ENCODE measurements at places on chromosomes 5 and 9. TPM values are rescaled to one million over a fixed set of nuclear protein-coding genes. Genes with fewer than 3 reads are reported as not detected.

DNA sequence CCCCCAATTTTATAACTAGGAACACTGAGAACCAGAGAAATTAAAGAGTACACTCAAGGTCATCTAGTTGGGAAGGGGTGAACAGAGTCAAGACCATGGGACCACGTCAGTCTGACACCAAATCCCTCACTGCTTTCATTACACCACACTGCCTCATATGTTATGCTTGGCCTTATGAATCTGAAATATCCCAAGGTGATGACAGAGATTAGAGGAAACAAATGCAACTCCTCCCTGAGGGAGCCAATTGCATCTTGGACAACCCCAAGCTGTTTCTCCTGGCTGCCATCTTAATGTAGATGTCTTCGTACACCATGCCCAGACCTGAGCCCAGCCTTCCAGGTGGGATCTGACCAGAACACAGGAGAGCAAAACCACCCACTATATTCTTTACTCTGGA is 60.6 kb upstream of the ABCA1 start:
- no peak for DNase-seq

DNA sequence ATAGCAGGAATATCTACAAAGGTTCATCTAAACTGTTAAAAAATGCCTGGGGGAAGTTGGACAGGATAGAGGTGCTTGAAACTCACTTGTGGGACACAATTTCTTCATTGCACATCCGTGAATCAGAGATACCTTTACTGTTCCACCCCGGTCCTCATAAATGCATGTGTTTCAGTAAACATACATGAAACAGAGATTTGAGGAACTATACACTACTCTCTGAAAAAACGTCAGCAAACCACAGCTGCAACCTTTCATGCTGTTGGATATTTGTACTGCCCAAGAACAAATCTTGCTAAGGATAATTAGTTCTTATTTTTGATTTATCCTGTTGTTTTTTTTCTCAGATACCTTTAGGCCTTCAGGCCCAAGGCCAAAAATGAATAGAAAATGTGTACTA is 337.3 kb downstream of the KDM4C start:
- DNase-seq = no peak

CATSPER3 gene
- 0.63 TPM for total RNA-seq

DNA sequence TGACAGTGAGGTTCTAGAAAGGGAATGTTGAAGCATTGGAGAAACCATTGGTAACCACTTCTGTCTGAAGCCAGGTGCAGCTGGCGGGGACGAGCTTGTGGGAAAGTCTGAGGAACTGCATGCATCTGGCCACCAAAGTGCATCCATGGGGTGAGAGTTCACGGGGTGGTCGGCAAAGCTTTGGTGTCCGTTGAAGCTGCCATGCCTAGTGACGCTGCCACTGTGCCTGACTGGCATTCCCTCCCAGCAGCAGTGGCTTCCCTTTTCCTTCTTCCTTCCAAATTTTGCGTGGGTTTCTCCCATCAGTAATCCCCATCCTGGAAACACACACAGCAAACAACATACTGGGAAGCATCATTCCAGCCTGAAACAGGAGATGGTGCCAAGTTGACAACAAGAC is 145.7 kb upstream of the ALDH1B1 start:
- no peak for DNase-seq

RASEF gene
- 0.21 TPM for total RNA-seq

C6 gene
- 1.7 TPM for total RNA-seq

ZNF354C gene
- 6.3 TPM for total RNA-seq

ORM2 gene
- total RNA-seq = not detected

DNA sequence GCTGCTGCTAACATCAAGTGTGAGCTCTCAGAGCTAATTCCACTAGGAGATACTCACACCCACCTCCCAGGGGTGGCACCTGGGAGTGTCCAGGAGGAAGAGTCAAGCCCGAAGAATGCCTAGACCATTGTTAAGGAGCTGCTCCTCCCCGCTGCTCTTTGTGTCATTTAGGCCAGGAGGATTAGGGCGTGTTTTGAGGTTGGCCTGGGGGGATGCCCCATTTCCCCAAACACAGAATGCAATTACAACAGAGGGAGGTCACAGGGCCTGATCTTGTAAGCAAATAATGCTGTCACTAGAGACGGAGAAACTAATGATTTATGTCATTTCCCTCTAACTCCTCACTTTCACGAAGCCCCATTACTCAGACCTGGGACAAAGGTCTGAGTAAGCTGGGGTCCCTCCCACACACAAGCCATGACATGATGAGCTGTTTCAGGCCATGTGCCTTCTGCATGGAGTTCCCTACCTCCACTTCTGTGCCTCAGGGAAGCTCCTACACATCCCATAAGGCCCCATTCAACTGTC is 312.5 kb downstream of the ACTL7B start:
- DNase-seq = no peak

GRCh38 chr9:20640331-20641187 is 18.3 kb upstream of the MLLT3 start:
- peak; percentile 83 for DNase-seq

- DNase-seq = peak; percentile 13
Observed at GRCh38 chr5:1429066-1429465, 16.2 kb downstream of the SLC6A3 start.

- no peak for DNase-seq
Observed at GRCh38 chr5:153212471-153212870, 278.0 kb upstream of the GRIA1 start.

FAM151B gene
- 1.9 TPM for total RNA-seq
